ENCODE measurements at places on chromosomes 6 and 20.

DNA sequence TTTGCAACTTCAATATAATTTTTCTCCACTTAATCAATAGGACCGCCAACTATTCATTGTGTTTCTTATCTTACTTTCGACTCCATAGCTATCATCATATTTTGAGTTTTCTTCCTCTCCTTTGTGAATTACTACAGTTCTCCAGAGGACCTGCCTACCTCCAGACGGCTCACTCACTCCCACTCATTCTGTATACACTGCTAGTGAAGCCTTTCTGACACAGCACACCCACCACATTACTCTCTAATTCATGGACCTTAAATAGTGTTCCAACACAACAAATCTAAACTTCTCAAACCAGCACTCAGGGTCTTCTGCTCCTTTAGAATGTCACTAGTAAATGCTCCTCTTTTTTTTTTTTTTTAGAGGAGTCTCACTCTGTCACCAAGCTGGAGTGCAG, 23.8 kb downstream of the FKBP5 start:
- no peak for DNase-seq

- no peak for DNase-seq
Measured at GRCh38 chr20:9068233-9068801, 570 bp upstream of the PLCB4 start.

GRCh38 chr6:153595903-153596302, 443.1 kb upstream of the OPRM1 start:
- DNase-seq = no peak

DNA sequence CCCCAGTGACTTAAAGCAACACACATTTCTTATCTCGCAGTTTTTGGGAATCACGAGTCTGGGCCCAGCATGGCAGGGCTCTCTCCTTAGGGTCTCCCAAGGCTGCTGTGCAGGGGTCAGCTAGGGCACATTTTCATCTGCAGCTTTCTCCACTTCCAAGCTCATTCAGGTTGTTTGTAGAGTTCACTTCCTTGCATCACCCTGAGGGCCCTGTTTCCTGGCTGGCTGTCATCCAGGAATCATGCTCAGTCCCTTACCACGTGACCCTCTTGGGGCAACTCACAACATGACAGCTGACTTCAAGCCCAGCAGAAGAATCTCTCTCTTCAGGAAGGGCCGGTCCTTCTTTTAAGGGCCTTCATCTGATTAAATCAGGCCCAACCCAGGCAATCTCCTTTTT, 21.3 kb downstream of the SNAP25 start:
- no peak for DNase-seq

GRCh38 chr6:56073315-56073714, 174.1 kb downstream of the COL21A1 start:
- no peak for DNase-seq

GRCh38 chr20:25466846-25467245, 59.4 kb downstream of the GINS1 start:
- DNase-seq = no peak

DNA sequence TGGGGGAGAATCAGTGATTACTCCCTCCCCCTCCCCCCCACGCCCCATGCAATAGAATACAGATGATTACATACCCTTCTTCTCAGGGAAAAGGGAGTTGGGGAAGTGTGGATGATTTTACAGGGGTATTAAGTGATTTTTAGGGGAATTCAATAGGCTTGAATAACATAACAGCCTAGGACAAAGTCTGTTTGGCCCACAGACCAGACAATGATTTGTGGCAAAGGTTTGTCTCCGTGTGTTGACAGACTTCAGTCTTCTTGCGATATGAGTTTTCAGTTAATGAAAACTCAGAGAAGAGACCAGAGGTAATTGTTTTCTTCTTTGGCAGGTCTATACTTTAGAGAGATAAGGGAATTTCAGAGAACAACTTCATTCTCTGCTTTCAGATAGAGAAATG, 95.3 kb downstream of the OR2B2 start:
- DNase-seq = no peak

DNA sequence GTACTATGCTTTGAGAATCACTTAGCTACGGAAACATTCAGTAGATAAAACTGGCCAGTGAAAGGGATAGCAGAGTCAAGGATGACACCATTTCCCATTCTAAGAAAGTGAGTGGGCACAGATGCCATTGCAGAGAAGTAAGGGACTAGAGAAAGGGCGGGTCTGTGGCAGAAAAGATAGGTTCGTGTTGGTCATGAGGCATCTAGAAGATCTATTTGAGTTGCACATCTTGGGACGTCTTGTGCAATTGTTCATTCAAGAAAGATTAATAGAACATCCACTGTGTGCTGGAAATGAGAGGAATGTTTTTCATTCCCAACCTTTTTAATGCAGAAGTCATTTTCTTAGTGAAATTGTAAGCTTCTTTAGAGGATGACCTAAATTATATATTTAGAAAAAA, 161.7 kb downstream of the PLCB1 start:
- no peak for DNase-seq

- no peak for DNase-seq
Measured at GRCh38 chr20:36826554-36827244, 49.2 kb upstream of the TLDC2 start.

DNA sequence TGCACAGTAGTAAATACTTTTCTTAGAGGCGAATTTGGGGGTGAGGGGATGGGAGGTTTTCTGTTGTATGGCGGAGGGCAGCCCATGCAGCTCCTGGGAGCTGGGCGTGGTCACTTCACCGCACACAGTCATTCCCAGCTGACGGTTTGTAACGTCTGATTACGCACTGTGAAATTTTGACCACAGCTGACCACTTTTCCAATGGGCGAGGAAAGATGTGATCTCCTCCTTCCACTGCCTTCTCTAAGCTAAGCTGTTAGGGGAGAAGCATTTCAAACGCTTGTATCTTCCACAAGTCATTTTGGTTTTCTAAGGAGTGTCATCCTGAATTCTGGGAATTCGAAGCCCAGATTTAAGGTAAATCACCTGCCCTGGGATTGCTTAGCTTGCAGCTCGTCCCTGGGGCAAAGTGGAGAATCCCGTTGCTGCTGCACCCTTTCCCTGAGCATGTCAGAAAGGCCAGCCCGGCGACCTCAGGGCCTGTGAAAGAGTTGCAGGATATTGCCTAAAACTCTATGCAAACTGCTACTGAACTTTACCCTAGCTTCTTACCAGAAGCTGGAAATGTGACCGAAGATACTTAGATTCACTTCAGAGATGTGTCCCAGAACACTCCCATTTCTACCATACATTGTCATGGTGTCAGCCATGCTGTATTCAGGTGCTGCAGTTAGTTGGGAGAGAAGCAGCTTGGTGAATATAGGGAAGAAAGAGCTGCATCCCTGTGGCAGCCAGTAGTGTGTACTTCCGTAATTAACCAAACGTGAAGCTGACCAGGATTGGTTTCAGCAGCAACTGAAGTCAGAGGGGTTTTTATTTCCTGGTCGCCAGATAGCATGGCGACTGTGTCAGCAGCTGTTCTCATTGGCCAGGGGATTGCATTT, 58.9 kb downstream of the RREB1 start:
- DNase-seq = peak; percentile 83

GRCh38 chr6:139381216-139381865, 6.9 kb upstream of the CITED2 start:
- no peak for DNase-seq

GRCh38 chr20:61975407-61976129, 90.1 kb downstream of the TAF4 start:
- DNase-seq = no peak

DNA sequence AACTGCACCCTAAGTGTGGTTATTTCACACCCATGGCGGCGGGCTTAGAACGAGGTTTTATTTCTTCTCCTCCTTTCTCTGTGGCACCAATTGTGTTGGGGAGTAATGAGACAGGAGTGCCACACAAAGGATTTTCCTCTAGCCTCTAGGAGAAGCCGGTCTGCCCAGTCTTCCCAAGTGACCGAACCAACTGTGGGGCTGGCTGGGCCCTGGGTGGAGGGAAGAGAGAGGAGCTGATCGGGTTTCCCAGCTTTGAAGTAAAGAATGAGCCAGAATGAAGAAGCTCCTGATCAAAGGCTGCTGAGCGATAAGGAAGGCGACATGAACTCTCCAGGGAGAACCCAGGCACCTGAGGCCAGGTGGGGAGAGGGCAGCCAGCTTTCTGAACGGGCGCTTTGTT, 616.0 kb upstream of the BTBD3 start:
- no peak for DNase-seq

DNA sequence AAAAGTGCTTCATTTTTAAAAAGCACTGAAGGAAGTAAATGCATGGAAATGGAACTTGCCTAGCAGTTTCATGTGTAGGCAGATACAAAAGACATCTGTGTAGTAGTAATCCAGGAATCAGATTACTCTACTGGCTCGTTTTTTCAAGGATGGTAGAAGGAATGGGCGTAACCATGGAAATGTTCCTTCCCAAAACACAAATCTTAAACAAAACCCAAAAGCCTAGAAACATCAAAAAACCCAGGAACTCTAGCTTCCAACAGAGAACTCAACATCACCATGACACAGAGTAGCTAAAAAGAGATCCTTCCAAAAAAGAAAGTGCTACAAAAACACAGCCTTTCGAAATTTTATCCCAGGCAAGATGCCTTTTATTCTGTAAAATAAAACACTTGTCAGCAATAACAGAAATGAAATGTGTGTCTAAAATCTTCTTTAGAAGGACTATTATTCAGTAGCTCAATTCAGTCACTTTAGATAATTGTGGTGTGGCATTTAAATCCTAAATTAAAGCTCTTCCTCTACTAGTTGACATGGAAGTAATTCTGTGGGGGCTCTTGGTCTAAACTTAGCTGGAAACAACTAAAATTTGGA, 81.7 kb downstream of the FAM217A start:
- DNase-seq = no peak

DNA sequence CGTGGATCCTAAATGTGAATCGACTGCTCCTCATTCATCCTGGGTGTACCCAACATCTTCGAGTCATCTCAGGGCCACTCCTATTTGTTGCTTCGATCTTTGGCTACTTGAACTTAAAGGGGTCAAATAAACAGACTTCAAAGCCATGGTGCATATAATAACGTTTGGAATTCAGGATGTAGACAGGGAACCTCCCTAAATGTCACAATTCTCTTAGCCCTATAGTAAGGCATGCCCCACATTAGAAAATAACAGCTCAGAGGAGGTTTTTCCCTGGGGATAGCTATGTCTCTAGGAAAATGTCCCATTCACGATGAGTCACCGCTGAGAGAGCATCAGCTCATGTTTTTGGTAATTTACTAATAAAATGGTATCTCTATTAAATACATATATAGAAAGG, 54.8 kb upstream of the BMP6 start:
- DNase-seq = no peak

DNA sequence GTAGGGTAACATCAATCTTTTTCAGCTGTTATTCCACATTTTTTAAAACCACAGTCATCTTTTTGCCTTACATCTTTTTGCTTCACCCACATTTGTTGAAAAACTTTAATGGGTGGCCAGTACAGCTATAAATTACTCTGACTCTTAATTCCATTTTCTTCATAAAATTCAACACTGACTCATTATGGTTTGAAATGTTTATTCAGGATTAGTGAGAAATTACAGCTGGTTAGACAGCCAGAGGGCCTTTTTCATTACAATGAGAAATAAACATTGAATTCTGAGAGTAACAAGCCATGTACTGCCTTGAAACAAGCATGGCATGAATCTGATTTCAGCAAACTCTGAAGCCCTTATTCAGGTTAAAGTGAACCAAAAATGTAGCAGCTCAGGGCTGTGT, 19.5 kb downstream of the NDUFAF4 start:
- no peak for DNase-seq

- no peak for DNase-seq
Measured at GRCh38 chr6:42808492-42809483, 26.9 kb downstream of the BICRAL start.

GRCh38 chr6:73586416-73586974, 65.7 kb upstream of the EEF1A1 start:
- DNase-seq = peak; percentile 18

- DNase-seq = no peak
Measured at GRCh38 chr20:23938118-23938438, 50.5 kb downstream of the GGTLC1 start.

DNA sequence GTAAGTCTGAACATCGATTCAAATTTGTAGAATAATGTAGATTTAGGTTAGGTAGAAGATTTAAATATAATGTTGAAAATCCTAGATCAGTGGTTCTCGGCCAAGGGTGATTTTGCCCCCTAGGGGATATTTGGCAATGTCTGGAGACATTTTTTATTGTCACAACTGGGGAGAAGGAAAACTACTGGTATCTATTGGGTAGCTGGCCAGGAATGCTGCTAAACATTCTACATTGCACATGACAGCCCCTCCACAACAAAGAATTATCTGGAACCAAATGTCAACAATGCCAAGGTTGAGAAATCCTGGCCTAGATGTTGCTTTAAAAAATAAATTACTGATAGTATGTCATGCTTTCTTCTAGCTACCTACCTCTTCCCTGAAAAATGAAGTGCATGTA, 76.1 kb downstream of the HIVEP2 start:
- DNase-seq = no peak

- no peak for DNase-seq
Measured at GRCh38 chr6:169247991-169248390, 5.7 kb downstream of the THBS2 start.

DNA sequence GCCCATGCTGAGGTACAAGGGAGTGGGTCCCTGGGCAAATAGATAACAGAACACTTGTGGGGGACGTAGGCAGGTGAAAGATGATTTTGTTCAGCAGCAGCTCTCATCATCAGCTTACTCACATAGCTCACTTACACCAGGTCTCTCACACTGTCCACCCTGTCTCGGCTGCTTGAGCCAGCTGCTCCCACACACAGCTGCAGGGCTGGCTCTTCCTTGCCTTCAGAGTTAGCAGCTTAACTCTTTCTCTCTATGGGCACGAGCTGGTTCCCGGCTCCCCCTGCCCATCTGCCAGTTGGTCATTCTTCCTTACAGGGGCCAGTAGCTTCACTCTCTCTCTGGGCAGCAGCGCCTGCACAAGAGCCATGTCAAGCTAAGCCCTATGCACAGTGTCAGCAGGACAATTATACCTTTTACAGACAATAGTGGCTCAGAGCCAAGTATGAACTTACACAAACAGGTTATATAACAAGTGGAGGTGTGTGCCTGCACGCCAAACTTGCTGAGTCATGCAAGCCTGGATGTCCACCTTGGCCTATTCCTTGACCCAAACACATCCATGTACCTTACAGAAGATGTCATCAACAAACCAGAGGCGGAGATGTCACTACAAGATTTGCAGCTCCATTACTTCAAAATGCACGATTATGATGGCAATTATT, 18.7 kb downstream of the ZNF391 start:
- DNase-seq = no peak

- DNase-seq = no peak
Measured at GRCh38 chr6:168016721-168017525, 19.5 kb downstream of the KIF25 start.

GRCh38 chr6:74289884-74290283, 593.9 kb downstream of the CD109 start:
- DNase-seq = no peak

GRCh38 chr20:48783533-48784272, 44.1 kb downstream of the PREX1 start:
- DNase-seq = no peak

DNA sequence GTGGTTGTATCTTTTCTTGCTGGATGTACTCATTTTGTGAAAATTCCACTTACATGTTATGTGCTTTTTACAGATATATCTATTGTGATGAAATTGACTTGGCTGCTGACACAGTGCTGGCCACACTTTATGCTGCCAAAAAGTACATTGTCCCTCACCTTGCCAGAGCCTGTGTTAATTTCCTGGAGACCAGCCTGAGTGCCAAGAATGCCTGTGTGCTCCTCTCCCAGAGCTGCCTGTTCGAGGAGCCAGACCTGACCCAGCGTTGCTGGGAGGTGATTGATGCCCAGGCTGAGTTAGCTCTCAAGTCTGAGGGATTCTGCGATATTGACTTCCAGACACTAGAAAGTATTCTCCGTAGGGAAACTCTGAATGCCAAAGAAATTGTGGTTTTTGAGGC, 4.9 kb downstream of the BTBD3 start:
- DNase-seq = no peak

GRCh38 chr6:117976030-117976651, 69.1 kb downstream of the SLC35F1 start:
- no peak for DNase-seq
